ENCODE measurements at places on chromosomes 4 and X.

GRCh38 chr4:166280642-166281041 lies 407.6 kb downstream of the TLL1 start:
- DNase-seq: no peak

DNA sequence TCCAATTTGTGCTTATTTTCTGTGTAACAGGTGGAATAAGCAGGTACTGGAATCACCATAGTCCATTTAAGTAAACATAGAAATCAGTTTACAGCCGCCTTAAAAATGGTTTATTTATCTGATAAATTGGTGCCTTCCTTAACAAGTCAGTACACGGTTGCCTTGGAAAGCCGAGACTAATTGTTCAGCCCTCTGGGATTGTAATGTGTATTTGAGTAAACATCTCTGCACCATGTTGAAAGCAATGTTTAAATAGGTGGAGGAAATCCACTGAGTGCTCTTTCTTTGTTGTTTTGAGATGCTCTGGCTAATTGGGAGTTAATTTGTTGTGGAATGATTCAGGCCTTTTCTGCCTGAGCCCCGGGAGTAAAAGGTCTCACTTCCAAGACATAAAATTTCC lies 45.7 kb upstream of the ADRA2C start:
- no peak for DNase-seq

GRCh38 chrX:46180258-46180687 lies 364.9 kb downstream of the ZNF674 start:
- no peak for DNase-seq

GRCh38 chr4:54723220-54723619 lies 65.5 kb downstream of the KIT start:
- no peak for DNase-seq

- DNase-seq: no peak
Observed at GRCh38 chr4:120540625-120541024, 381.9 kb downstream of the PRDM5 start.

DNA sequence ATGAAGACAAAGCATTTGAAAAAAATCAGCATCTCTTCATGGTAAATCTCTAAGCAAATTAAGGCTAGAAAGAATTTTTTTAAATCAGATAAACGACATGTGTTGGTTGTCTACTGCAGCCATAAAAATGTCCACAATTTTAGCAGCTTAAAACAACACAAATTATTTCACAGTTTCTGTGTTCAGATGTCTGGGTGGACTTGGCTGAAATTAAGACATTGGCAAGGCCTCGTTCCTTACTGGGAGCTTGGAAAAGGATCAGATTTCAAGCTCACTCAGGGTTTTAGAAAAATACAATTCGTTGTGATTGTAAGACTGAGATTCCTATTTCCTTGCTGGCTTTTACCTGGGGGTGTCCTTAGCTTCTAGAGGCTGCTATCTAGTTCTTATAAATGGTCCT lies 1470.6 kb downstream of the PCDH19 start:
- DNase-seq: no peak

GRCh38 chr4:66091786-66092185 lies 421.5 kb upstream of the EPHA5 start:
- no peak for DNase-seq

DNA sequence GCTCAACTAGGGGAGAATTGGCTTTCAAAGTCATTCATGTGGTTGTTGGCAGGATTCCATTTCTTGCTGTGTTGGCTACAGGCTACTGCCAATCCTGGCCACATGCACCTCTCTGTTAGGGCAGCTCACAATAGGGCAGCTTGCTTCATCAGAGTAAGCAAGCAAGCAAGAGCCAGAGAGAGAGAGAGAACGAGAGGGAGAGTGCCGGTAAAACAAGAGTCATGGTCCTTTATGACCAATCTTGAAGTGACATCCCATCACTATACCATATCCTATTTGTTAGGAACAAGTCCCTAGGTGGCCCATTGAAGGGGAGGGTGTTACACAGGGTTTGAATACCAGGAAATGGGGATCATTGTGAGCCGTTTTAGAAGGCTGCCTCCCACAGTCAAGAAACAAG lies 33.0 kb upstream of the TLR2 start:
- DNase-seq: no peak

GRCh38 chr4:165972747-165973146 lies 99.7 kb downstream of the TLL1 start:
- no peak for DNase-seq

- DNase-seq: no peak
Observed at GRCh38 chr4:123545667-123546572, 149.3 kb downstream of the SPRY1 start.

DNA sequence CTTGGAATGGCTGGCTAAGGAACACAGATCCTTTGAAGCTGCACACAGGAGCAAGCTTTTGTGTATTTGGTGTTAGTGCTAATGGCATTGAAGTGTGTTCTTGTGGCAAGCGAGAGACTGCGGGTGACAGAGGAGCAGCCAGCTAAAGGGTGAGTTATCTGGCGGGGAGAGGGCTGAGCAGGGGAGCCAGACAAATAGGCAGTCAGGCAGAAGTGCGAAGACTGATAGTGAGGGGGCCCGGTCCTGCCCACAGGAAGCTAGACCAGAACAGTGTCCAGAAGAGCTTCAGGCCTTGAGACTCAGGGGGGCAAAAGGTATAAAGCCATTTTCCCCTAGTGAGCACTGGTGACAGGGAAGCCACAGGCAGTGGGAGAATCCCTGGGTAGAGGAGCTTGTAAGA lies 49.6 kb upstream of the MAMLD1 start:
- no peak for DNase-seq

DNA sequence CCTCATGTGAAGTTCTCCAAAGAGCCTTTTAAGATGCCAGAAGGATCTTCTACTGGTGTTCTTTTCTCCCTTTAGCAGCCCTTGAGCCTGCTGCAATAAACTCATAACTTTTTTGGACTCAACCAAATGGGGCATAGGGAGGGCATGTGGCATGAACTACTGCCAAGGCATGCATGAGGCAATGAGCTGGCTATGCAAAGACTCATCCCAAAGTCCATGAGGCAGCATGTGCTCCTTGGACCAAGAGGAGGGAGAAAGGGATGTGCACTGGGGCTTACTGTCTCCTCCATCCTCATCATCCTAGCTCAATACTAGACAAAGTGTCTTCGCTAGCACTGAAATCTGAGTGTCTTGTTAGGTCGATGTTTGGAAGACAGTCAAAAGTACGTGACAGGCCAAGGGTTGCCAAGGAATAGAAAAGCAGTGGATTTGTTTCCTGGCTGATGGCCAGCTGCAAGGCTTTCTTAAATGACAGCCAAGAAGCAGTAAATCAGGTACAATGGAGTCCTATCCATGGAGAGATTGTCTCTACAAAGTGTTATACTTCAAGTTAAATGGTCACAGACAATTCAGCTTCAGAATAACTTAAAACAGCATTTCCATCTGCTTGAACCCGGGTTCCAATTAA lies 44.5 kb upstream of the ATXN3L start:
- no peak for DNase-seq

- DNase-seq: no peak
Observed at GRCh38 chr4:41652971-41653370, 95.6 kb downstream of the PHOX2B start.

DNA sequence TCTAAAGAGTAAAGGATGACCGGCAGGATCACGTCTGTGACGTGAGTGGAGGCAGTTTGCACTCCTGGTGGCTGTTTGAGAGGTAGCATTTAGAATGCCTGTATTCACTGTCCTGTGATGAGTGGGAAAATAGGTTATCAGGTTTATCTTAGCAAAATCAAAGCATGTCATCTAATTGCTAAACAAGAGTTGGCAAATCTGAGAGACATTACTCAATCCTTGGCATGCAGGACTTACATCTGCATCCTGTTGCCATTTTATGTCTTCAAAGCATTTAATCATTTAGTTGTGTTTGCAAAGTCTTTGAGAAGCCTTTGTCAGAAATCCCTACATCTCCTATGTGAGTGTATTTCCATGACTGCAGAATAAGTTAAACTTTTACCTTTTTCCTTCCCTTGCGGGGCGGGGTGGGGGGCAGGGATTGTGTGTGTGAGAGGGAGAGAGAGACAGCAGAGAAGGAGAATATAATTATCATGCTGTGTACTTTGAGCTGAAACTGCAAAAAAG lies 41.4 kb upstream of the MSANTD1 start:
- no peak for DNase-seq

DNA sequence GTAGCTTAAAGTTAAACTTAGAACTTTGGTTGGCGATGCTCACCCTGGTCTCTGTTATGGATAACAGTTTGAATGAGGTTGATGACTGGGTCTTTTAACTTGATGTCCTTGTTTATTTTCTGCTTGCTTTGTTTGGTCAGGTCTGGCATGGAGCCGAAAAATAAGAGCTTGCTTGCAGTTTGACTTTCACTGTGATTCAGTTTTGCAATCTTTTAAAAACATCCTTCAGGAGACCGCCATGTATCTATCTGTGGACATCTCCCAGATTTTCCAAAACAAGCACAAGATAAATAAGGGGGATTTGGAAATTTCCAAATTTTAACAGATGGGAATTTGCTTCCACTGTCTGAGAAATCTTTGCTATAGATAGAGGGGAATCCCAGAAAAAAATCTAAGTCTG lies 246.7 kb downstream of the PALLD start:
- no peak for DNase-seq

DNA sequence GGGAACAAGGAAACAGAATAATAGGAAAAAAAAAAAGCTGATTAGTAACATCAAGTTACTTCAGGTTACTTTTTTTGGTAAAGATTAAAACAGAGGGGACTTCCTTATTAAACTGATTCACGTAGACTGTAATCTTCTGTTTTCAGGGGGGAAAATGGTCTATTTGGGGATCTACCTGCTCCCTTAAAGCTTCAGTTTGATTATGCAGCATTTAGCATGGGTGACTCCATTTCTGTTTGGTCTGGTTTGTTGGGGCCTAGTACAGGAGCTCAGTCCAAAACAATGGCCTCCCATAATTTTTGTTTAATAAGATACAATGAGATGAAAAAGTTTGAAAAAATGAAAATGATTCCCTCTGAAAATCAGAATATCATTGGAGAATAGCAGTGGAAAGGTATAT lies 34.6 kb downstream of the TEC start:
- DNase-seq: no peak

DNA sequence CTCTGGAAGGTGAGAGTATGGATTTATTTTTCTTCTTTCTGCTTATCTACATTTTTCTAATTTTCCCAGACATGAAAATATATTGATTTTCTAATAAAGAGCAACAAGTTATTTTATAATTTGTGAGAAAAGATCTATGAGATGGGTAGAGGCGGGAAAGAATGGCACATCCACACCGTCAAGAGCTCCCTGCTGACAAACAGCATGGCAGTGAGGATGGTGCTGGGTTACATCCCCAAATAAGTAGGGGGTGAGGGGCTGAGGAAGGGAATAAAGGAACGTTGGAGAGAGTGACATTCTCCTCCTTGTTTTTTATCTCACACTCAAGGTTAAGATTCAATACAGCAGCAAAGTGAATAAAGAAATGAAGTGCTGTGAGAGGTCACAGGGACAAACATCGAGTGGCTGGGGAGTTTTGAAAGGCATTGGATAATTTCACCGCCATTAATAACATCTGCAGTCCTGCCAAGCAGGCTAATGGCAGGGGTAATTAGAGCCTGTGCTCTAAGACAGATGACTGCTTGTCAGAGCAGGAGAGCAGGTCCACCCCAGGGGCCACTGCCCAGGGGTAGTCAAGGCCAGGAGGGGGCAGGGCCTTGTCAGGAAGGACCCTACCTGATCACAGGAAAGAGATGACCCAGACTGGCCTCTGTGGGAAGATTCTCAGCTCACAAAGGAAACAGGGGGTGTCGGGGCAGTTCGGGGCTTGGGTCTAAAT lies 323.8 kb downstream of the FBXW7 start:
- DNase-seq: no peak

- DNase-seq: no peak
Observed at GRCh38 chr4:34633241-34633640, 1611.1 kb downstream of the ARAP2 start.

- no peak for DNase-seq
Observed at GRCh38 chrX:46791927-46792809, 33.2 kb upstream of the SLC9A7 start.
